ENCODE measurements at places on chromosomes 6 and 20.

GRCh38 chr6:47308552-47309290 is 984 bp downstream of the TNFRSF21 start:
- DNase-seq = no peak

DNA sequence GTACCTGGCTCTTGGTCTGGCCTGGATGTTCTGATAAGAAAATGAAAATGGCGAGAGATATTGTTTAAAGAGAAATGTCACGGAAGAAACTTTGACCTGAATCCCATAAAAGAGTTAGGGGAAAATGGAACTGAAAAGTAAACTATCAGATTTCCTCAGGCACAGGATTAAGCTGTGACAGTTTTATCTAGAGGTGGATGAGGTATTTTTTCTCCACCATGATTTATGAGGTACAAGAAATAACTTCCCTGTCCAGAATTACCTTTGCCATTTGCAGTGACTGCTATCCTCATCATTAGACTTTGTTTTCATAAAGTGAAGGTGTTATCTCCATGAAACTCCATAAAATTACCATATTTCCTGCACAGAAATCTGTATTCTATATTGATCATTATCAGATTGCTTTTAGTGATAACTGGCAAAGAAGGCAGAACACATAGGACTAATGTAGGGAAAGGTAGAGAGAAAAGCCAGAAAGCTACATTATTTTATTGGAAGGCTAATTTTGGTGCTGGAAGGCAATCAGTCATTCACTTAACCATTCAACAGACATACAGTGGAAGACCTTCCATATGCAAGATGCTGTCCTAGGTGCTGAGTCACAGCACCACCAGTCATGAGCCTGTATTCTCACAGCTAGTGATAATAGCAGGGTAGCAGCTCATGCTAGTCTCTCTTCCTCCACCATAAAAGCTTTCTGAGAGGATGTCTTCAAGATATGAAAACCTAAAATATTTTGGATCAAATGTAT is 427.3 kb upstream of the CITED2 start:
- DNase-seq = no peak

DNA sequence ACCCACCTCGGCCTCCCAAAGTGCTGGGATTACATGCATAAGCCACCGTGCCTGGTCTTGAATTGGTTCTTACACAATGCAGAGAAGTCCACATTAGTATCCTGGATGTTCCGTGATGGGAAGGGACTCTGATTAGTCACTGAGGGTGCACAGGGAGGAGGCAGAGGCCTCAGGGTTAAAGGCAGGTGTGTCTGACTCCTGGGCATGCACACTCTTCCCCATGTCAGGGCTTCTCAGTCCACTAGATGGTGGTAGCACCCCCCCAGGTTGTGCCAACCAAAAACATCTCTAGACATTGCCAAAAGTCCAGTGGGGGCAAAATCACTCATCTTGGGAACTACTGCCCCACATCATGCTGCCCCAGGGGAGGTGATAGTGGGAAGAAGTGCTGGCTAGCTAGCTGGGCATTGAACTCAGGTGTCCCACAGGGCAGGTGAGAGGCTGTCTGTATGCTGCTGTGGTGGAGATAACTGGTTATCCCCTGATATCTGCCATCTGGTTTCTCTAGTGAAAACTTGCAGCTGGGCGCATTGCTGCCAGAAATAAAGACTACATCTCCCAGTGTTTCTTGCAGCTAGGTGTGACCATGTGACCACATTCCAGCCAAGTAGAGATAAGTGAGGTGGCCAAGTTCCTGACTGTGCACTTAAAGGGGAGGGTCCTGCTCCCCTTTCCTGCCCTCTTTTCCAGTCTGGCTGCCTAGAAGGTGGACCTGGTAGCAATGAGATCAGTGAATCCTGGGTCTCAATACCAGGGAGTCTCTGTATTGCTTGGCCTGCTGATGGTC is 8.4 kb upstream of the NSFL1C start:
- DNase-seq = no peak

DNA sequence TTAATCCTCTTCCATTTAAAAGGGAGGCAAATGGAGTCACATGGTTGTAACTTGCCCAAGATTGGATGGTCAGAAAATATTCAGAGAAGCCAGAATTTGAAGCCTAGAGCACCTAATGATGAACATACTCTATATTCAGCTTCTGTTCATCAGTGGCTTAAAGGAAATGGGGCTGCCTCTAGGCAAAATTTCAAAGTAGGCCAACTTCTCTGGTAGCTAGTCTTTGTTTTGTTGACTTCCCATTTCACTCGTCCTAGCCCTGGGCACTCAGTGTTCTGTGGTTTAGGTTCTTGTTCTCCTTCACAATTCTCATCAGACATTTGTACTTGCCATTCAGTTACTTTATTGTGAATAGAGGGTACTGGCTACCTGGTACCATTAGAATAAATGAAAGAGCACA is 13.2 kb downstream of the MAP3K7 start:
- no peak for DNase-seq

DNA sequence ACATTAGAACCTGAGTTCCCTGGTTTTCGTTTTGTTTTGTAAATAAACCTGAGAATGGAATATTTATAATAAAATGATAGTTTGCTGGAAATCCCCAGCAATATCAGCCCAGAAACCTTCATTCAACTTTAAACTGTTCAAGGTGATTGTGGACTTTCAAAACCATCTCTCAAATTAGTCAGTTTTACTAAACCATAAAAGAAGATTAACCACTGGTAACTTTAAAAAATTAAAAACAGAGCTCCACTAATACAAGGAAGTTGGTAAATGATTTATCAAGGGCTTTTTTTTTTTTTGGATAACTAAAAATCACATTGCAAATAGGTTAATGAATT is 10.0 kb downstream of the MBOAT1 start:
- DNase-seq = no peak

Measured in SHP77 treated with DMSO at 0.1 percent for 48 hours (cell line).